ENCODE measurements at places on chromosomes 5 and 9.
A peak's percentile ranks its signal among the peaks of the same experiment; 100 is the strongest.

DNA sequence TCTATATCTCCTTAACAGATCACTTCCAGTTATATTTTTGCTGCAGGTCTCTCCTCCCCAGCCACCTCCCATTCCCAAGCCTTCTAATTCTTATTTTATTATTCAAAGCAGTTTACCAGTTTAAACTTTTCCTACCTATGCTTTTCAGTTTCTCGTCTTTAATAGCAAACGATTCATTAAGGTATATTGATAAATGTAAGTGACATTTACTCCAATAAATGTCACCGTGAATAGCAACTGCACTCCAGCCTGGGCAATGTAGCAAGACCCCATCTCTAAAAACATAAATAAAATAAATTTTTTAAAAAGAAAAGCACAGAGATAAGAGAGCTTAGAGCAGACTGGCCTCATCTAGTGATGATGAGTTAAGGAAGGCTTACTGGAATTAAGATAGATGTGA is 42.6 kb downstream of the ARRDC3 start:
- DNase-seq, result no peak

GRCh38 chr5:171592076-171592475 is 172.6 kb downstream of the FGF18 start:
- no peak for DNase-seq

GRCh38 chr5:88662846-88663245 is 220.1 kb downstream of the MEF2C start:
- no peak for DNase-seq

- DNase-seq, result no peak
Measured at GRCh38 chr5:1865948-1866347, 16.8 kb downstream of the IRX4 start.

DNA sequence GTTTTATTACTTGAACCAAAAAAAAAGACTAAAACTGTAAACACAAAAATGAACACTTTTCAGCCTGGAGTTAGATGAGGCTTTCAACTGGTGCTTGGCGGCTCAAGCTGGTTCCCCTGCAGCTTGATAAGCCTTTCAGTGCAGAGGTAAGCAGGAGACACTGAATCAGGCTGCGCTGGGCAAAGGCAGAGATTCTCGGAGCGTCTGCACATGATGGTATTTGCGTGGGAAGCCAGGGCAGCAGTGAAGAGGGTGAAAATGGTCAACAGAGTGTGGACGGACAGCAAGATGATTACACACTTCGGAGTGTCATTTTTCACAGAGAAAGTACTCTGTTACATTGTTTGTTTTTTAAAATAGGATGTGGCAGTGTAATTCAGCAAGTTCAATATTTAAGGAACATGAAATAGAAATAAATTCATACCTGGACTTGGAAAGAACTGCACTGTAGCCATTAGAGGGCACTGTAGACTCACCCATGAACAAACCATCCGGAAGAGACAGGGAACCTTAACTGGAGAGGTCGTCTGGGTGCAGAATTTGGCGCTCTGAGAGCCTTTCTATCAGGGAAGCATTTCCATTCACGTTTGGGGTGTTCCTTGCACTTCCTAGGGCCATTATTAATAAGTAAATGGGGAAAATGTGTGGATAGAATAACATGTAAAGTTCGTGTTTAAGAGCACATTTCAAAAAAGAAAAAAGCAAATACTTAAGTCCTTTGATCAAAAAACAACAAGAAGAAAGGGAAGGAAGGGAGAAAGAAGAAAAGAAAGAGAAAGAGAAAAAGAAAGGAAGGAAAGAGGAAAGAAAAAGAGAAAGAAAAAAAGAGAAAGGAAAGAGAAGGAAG is 69.8 kb downstream of the ICE1 start:
- DNase-seq, result peak; percentile 64

DNA sequence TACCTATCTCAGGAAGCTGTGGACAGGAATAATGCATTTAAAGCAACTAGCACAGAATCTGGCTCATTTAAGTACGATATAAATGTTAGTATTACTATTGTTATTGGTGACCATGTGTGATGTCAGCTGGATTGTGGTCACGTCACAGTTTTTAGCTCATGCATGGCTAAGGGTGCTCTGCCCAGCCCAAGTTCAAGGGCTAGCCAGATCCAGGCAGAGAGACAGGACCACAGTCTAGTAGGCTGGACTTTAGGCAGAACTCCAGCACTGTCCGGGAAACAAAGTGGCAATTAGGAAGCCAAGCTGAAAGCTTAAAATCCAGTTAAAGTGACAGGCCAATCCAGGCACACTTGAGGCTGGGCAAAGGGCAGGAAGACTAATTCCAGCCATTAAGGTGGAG is 273.6 kb downstream of the ADAMTSL1 start:
- no peak for DNase-seq

- DNase-seq, result no peak
Measured at GRCh38 chr5:18970000-18970399, 1018.0 kb downstream of the CDH18 start.

DNA sequence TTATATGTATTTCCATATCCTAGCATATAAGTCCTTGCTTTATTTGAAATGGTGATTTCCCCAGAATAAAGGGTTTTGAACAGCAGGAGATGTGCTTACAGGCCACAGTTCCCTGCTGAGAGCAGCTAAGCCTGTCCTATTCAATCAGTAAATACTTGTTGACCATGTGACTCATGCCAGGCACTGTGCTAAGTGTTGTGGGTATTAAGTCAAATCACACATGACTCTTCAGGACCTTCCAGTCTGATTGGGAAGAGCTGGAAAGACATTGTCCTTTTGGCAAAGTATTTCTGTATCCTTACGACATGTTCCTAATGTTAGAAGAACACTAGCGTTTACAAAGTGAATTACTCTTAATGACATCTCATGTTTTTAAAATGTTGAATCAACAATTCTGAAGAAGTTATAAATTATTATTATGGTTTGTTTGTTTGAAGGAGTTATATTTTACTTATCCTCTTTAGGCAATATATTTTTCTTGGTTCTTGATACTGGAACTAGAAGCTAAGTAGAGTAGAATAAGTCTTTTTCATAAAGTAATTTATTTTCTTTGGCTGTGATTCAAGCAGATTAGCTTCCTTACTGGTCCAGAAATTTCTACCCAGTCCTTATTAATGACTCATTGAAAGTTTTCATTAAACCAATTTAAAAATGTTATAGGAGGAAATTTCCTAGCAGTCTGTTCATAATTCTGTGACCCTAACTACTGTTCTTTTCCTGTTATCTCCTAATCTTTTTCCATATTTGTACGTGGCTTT is 82.1 kb downstream of the GAPVD1 start:
- no peak for DNase-seq

DNA sequence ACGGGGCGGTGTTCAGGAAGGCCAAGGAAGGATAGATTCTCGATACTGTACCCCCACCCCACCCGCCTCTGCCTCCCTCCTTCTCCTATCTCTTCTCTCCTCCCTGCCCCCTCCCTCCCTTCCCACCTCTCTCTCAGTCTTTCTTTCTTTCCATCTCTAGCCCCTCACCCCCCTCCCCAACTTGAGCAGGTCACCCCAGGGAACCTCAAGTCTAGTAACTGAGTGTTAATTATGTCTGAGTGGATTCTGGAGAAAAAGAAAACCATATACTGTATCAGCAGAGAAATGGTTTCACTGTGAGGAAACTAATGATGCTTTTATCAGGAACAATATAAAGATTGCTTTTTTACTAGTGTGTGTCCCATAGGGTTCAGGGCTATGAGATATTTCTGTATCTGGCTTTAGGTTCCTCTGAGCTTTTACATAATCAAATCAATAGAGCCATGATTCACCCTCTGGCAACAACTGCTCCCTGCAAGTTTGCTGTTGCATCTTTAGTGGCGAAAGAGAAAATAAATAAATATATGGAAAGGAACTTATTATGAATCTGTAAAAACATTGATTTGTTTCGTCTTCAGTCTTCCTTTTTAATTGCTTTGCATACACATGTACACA is 639.7 kb downstream of the CCDC171 start:
- no peak for DNase-seq

- DNase-seq, result no peak
Measured at GRCh38 chr5:62317810-62318209, 11.8 kb downstream of the KIF2A start.

DNA sequence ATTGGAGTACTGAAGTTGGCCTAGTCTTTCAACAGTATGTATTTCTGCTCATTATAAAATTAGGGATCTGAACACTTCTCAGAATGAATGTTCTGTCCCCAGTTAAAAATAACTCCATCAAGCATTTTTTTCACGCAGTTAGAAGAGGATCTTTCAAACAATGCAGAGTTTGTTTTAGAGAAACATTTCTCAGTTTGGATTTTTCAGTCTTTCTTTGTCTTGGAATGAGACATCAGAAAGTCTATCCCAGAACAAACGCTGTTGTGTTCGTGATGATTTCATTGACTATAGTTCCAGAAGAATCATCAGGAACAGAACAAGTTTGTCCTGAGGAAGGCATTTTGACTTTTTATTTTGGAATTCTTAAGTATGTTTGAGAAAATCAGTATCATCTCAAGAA is 218.7 kb downstream of the ARRDC3 start:
- DNase-seq, result no peak

DNA sequence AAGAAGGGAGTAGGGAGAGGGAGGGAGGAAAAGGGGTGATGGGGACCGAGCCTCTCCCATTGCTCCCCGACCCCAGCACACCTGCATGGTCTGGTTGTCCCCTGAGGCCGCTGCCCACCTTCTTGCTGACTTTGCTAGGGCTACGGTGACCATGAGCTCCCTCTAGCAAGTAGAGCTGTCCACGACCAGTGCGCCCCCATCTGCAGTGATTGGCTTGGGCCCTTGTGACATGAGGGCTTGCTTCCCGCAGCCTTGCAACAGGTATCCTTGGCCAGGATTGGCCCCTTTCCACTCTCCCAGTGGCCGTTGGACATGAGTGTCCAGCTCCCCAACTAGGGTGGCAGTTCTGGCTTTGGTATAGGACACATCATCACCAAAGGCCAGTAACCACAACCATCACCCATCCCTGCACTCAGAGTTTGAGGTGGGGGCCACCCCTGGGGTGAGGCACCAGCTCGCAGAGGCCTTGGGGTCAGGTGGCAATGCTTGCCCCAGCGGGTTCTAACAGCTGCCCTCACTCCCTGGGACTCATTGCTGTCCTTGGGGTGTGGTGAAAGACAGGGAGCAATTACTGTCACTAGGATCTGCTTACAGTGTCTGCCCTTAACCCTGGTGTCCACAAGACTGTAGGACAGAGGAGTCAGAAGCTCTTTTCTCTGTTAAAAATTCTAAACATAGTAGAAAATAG is 17.2 kb upstream of the NINJ1 start:
- no peak for DNase-seq

DNA sequence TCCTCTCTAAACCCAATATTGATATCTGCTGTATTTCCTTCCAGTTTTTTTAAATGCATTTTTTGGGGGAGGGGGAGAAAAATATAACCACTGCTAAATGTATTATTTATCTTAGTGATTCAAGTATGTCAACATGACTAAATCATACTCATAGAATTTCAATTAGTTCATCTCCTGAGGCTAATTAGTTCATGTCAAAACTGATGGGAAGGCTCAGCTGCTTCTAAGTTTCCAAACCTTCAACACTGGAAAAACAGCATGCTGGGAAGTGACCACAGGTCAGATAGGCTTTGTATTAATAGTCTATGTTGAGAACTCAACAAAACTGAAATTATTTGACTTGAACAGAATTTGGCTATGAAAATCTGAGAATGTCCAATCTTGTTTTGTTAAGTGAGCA is 118.7 kb downstream of the TTLL11 start:
- DNase-seq, result no peak

DNA sequence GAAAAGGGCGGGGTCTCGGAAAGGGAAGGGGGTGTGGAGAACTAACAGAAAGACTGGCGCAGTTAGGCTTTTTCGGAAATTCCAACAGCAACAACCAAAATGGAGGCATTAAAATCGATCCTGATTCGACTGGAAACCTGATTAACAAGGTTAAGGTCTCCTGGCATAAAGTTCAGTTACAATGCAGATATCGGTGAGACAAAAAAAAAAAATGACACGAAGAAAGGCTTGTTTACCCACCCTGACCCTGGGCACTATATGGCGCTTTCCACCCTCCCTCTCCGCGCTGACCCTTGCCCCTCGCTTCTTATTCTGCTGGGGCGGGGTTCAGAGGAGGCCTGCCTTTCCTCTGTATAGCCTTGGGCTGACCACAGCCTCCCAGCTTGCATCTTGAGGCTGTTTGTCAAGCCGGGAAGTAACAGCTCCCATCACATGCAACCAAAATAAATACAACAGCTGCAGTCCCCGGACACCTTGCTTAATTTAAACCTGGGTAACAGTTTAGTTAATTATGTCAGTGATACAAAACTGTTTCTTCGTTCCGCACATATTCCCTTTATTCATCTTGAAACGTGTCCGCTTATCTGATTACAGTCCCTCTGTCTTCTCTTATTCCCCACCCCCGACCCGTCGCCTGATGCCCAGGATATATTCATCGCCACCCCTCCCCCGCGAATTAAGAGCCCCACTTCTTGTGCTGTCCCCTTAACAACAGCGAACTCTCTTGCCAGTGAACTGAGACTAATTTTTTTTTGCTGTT is 795 bp upstream of the PJA2 start:
- DNase-seq, result peak; percentile 88

- no peak for DNase-seq
Measured at GRCh38 chr9:69389437-69389995, 64.5 kb downstream of the ENTREP1 start.

GRCh38 chr9:18981476-18982261 is 51.3 kb downstream of the SAXO1 start:
- no peak for DNase-seq

All from muscle of back (tissue), 13 donors.